EL (cell line): ENCODE measurements at places on chromosomes 2 and 18.

DNA sequence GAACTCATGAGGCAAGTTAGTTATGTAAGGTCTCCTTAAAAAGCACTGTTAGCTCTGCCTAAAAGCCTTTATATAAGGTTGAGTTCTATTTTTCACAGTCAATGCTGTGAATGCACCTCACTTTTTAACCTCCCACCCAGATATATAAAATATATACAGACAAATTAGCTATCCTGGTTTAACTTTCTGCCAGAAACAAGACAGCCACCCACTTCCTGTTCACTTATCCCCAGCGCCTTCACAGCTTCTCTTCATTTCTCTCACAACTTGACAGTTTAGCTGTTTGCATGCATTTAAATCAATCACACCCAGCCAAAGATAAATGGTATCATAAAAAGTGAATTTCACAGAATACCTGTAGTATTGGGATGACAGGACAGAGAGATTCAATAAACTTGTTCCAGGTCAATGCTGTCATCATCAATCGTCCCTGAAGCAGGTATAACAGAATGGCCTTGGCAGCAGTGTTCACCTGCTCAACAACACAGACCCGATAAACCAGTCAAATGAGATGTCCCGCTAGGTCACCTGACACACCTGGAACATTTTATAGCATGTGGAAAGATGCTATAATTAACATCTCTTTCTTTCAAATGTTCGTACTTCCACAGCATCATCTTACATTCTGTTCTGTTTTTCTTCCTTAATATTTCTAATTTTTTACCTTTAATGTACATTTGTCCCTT is 55.7 kb downstream of the RTTN start:
- no peak for DNase-seq

GRCh38 chr2:240965296-240965904 is 33.0 kb upstream of the SNED1 start:
- DNase-seq, result no peak

DNA sequence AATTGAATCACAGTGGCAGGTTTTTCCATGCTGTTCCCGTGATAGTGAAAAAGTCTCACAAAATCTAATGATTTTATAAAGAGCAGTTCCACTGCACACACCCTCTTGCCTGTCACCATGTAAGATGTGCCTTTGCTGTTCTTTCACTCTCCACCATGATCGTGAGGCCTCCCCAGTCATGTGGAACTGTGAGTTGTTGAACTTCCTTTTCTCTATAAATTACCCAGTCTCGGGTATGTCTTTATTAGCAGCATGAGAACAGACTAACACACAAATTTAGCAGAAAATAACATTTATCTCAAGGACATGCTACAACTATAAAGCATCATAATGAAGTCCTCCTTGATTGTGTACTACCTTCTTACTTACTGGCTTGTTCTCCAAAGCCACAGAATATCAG is 1526.0 kb downstream of the LRP1B start:
- DNase-seq, result no peak

GRCh38 chr2:78561876-78562275 is 463.6 kb upstream of the REG3G start:
- DNase-seq, result no peak

- no peak for DNase-seq
Observed at GRCh38 chr2:9187620-9188214, 18.9 kb upstream of the ASAP2 start.

DNA sequence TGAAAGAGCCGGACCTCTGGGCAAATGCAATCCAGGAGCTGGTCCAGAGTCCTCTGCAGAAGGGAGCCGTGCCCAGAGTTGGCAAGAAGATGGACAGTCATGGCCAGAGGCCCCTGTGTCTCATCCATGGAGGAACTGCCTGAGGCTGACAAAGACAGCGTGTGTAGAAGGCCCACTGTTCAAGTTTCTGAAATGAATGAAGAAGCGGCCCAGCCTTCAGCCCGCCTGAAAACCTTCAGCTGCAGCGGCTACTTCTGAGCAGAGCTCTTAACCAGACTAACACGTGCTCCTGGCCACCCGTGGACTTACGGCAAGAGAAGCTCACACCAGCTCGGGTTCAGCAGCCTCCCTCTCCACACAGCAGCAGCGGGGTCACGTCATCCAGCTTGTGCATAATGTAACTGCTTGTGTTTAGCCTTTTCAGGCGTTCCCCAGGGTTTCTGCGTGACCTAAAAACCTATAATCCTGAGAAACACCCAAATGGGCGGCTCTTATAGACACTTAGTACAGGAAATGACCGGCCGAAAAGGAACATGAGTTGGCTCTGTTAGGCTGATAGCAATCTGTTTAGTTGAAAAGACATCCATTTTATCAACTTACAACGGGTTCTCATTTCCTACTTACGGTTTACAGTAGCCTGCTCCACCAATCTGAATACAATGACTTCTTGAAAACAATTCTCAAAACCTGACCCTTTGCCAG is at the start of gene FAM124B:
Gene FAM124B, minus strand, starts transcription at position 467 of the 702 bp plus-strand sequence. Its CDS starts 339 bp downstream, at position 128.
- DNase-seq, result peak; percentile 63

GRCh38 chr2:58762176-58762781 is 521.2 kb upstream of the FANCL start:
- peak; percentile 69 for DNase-seq

- DNase-seq, result no peak
Observed at GRCh38 chr2:132473174-132473883, 56.7 kb downstream of the GPR39 start.

DNA sequence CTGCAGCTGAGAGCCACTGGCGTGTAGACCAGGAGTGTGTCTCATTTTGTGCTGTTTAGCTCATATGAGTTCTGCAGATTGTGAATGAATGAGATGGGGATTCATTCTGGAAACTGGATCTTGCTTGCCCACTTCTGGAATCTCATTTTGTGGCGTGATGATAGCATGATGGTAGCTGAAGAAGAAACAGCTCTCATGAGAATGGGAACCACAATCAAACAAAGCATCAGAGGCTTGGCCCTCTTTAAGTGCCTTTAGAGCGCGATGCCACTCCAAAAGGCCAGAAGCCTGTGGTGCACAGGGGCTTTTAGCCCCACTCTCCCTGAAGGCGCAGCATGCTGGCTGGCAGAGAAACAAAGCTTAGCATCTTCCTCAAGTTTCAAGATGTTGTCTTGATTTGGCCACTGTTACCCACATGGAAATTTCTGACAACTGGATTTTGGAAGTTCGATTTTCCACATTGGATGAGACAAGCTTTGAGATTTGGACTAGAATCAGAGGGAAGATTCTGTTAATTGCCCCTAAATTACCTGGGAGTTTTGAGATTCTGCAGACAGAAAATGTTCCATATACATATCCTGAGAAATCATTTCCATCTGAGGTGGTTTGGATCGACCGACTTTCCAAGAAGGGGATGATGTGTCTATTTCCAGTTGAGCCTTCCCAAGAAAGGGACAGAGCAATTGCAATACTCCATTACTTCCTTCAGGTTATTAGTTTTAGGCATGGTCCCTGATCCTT is 234.5 kb downstream of the VAPA start:
- DNase-seq, result no peak

DNA sequence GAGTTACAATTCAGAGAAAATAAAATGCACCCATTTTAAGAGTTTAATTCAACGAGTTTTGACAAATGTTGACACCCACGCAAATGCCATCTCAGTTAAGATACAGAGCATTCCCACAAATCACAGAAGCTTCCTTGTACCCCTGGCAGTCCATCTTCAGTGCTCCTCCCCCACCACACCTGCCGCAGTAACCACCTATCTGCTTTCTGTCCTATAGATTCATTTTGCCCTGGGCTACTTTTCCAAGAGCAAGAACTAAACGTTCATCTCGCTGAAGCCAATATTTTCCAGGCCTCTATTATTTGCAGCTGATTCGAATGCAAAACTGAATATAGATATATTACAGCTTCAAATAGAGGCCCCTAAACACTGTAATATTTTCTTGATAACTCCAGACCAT is 13.4 kb upstream of the HPCAL1 start:
- no peak for DNase-seq

- DNase-seq, result peak; percentile 80
Observed at GRCh38 chr2:38771632-38772031, 6.4 kb upstream of the GEMIN6 start.

- DNase-seq, result no peak
Observed at GRCh38 chr2:98759338-98759737, 28.4 kb upstream of the MGAT4A start.

DNA sequence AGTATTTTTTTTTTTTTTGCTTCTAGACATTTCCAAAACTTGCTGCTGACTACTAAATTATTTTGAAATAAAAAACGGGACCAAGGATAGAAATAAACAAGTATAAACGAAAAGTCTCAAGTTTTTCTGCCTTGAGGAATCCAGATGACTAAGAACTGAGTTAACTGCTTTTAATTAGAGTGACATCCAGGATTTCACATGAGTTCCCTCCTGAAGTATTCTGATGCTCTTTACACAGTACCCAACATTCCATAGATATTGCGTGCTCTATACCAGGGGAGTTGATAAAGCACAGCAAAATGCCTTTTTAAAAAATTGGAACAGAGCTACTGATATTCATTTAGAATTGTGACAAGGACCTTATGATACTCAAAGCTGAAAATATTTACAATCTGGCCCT is 618.0 kb downstream of the CCDC85A start:
- DNase-seq, result peak; percentile 82

GRCh38 chr2:100309973-100310719 is 12.2 kb downstream of the LONRF2 start:
- no peak for DNase-seq

DNA sequence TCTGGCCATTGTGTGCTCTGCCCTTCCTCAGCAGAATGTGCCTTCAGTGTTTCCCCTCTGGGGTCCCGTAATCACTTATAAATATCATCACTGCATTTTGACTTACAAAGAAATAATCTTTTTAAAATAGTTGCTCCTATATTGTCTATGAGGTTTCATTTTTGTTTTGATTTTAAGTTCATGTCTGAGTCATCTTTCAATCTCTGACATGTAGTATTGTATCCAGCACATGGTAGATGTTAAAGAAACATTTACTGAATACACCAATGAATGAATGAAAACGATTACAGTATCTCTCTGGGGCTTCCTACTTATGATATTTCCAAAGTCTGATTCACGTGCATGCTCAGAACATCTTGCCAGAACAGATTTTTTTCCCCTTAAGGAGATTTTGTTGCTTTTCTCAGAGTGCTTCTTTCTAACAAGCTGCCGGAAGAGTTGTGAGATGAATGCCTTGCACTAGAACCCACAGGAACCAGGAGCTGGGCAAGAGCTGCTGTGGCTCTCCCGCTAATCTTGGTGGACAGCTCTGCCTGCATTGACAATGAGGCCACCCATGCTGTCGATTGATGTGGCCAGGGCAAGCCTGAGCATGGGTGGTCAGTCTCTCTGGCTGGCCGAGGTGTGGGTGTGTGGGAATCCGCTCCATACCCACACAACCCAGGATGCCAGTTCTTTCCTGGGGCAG is 199.4 kb downstream of the CYRIA start:
- DNase-seq, result no peak

DNA sequence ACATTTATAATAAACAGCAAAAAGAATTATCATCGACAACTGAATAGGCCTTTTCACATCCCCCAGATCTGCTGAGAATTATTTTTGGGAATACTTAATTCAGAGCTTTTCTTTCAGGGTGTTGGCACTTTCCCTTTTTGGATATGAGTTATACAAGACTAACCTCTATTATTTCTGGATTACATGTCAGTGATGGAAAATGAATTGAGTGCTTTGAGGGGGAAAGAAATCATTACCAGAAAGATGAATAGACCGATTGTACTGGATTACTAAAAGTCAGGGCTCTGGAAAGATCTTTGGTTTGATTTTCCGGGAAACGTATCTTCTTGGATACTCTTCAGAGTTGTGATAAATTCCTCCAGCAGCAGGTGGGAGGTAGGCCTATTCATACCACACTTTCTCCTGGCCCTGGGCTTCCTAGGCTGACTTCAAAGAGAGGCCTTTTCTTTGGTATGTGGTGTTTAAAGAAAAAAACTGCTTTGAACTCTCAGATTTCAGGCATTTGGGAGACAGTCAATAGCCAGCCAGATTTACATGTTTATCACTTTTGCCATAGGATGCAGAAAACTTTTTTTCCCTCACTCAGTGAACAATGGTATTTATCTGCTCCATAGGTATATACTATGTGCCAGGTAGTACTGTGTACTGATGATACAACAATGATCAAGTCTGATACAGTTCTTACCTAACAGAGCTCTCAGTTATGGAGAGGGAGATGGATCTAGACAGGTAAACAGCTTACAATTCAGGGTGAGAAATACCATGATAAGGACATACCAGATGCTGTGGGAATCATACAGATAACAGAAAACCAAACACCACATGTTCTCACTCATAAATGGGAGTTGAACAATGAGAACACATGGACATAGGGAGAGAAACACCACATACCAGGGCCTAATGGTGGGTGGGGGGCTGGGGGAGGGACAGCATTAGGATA is 63.3 kb upstream of the ACTR3 start:
- DNase-seq, result no peak

- no peak for DNase-seq
Observed at GRCh38 chr18:48636436-48636835, 97.6 kb downstream of the CTIF start.

DNA sequence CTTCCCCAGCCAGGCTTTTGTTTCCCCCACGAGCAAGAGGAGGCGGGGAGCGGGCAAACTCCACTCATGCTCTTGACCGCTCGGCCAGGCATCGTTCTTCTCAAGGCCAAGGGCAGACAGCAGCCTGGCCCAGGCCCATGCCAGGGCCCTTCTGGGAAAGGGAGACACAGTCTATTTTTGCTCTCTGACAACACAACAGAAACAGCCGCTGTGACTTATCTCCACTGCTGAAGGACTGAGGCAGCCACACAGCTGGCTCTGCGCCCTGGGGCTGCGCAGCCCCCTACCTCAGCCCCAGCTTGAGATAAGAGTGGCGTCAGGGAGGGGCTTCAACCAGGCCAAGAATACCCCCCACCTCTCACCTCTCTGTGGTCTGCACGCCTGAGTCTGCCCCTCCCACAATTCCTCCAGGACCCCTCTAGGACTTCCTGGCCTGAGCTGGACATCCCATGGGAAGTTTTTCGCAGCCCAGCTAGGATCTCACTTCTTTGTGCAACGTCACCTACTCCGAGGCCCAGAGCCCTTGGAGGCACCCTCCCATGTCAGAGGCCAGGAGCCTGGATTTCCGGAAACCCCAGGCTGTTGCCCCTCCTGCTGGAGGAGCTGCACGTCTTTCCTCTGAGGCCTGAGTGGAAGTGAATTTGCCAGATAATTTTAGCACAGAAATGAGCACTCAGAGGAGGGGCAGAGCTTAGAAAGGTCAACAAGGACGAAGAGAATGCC is 118.9 kb upstream of the OTOS start:
- no peak for DNase-seq

GRCh38 chr2:31933066-31933465 is 77.7 kb downstream of the MEMO1 start:
- DNase-seq, result no peak

GRCh38 chr2:154449951-154450658 is 248.4 kb upstream of the KCNJ3 start:
- DNase-seq, result no peak

GRCh38 chr18:67154979-67155378 is 361.5 kb downstream of the DSEL start:
- DNase-seq, result no peak

DNA sequence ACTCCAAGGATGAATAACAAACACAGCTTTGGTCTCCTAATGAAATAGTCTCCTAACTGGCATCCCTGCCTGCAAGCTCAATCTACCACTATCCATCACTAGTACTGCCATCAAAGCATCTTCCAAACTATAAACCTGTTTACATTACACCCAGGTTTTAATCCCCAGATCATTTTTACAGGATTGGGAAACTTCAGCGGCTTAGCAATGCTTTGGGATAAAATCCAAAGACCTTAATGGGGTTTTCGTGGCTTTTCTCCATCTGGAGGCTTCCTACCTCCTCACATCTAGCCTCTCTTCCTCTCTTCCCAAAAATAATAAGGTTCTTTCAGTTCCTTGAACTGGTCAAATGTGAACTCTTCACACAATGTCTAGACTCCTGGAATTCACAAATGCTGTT is 92.2 kb upstream of the SETBP1 start:
- DNase-seq, result no peak

- no peak for DNase-seq
Observed at GRCh38 chr2:142897807-142898206, 20.3 kb downstream of the KYNU start.
